Right atrium auricular region (tissue), 2 donors: ENCODE measurements at places on chromosomes 16 and 17. TPM values are rescaled to one million over a fixed set of nuclear protein-coding genes. Genes with fewer than 3 reads are reported as not detected.
A peak's percentile ranks its signal among the peaks of the same experiment; 100 is the strongest.

DNA sequence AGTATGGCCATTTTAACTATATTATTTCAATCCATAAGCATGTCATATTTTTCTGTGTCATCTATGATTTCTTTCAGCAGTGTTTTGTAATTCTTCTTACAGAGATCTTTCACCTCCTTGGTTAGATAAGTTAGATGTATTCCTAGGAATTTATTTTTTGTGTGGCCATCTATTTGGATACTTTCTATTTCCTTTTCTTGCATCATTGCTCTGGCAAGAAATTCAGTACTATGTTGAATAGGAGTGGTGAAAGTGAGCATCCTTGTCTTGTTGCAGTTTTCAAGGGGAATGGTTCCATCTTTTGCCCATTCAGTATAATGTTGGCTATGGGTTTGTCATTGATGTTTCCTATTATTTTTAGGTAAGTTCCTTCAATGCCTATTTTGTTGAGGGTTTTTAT lies 15.1 kb upstream of the ABCA9 start:
- no peak for DNase-seq

KCTD2 gene
- 28.4 TPM for total RNA-seq

- DNase-seq: no peak
These were observed 23.9 kb upstream of the NLK start for GRCh38 chr17:28018439-28019070.

ABCA5 gene
- total RNA-seq: 19.7 TPM

DNA sequence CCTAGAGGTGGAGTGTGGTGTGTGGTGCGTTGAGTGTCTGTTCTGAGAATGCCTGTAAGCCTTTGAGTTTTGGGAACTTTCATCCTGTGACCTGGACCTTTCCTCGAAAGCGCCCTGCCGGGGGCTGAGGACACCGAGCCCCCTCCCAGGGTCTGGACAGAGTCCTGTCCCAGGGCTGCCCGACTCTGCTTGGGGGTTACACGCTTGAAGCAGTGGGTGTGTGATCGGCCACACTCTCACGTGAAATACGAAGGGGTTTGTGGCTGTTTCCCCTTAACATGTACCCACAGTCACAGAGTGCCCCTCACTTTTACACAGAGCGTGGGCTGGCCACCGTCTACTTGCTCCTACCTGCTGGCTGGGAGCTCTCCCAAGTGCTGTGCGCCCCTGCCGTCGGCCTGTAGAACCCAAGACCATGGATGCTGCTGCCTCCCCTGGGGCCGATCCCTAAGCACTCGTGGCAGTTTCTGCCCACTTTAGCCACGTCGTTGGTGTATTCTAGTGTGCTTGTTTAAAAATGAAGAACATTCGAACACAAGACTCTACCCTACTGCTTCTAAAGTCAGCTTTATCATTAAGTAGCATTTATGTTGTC lies 6.8 kb downstream of the ZNF750 start:
- DNase-seq: no peak

DNA sequence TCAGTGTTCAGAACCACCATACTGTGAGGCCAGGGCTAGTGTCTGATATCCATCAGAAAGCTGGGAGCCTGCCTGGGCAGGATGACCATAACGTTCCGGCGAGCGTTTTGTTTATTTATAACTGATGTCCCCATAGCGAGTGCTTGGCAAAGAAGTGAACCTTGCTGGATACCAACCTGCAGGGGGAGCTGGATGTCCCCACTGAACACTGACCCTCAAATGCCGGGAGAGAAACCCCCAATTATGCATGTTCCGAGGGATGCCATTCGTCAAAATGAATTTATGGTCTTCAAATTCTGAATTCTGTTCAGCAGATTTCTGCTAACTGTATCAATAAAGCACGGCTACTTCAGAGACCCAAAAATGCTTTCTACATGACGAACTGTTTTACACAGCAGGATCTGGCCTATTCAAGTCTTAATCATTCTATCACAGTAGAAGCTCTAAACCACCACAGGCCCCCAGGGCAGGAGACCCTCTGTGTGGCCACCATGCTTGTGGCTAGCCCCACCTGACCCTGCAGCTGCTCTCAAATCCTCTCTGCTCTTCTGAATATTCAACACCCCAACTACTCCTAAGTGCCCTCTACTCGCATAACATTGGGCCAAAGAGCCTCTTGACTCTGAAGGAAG lies 15.2 kb downstream of the MED24 start:
- peak; percentile 91 for DNase-seq

- no peak for DNase-seq
These were observed 74.9 kb downstream of the CMIP start for GRCh38 chr16:81519301-81520150.

GRCh38 chr16:71383054-71383773 lies 24.7 kb downstream of the CALB2 start:
- no peak for DNase-seq
